ENCODE measurements at places on chromosomes 7 and 10.

DNA sequence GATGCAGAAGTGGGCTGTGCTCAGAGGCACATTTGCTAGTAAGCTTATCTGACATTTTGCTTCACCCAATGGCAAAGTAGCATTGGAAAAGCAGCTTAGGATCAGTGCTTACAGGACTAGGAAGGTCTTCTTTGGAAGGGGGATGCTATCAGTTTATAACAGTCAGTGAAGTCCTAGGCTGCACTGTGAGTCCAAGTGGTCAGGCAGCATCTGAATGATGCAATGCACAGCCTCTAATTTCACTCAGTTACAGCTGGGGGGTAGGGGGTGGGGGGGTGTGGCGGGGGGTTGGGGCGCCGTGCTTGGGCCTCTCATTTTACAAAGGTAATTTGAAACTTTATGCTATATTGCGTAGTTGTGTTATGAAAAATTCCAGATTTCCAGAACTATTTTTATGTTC is 652.3 kb upstream of the MGMT start:
- DNase-seq = no peak

DNA sequence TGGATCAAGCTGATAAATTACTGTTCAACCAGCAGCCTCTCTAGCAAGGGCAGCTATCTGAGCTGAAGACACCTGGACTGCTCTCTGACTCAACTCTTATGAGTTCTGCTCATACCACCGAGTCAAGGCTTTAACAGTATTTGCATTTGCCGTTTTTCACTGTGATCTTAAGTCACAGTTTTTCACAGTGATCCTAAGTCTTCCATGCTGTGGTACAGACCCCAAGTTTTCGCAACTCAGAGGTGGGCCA is 31.3 kb downstream of the PIP4K2A start:
- DNase-seq = no peak

GRCh38 chr7:44537442-44537841 is 3.7 kb downstream of the NPC1L1 start:
- no peak for DNase-seq

GRCh38 chr7:150514748-150515222 is at the start of gene GIMAP7:
TSS of gene GIMAP7 (plus strand) at chr7:150514872. CDS start at chr7:150519975, 5,103 bp downstream.
- DNase-seq = no peak

GRCh38 chr10:102984086-102984485 is 66.0 kb downstream of the CNNM2 start:
- no peak for DNase-seq

DNA sequence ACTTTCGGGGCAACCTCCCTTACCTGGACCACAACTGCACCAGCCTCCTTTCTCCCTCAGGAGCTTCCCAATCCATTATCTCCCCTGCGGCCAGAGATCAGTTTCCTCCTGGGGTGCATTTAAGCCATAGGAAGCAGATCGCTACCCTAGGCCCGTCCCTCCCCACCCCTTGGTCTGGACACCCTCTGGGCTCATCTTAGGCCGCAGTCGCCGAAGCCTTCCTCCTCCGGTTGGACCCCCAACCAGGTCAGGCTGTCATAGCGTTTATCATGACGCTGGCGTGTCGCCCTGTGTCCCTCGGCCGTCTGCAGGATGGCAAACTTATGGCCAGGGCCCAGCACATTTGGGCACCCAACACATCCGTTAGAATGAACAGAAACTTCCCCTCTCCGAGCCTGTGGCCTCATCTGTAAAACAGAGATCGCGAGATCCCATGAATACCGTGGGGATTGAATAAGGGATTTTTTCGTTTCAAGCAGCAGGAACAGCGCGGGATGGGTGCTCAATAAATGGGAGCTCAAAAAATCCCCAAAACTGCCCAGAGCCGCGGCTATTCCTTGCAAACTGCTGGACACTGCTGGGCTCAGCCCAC is 669 bp upstream of the AP5Z1 start:
- DNase-seq = no peak

DNA sequence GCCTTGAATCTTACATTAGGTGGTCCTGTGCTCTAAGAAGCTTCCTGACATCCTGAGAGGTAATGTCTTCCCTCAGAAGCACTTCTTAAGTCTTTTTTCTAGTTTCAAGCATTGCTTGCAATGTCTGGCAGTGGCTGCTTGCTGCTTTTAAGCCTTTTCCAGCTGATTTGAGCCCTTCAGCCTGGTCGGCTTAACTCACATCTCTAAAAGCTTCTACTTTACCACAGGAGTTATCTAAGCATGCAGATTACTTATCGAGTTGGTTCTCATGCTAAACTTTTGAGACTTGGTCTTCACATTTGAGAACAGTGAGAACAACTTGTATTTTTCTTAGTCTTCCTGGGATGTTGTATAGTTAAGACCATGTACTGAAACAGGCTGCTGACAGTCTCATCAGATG is 3.9 kb downstream of the LRMDA start:
- DNase-seq = no peak

GRCh38 chr7:8261711-8262695 is at the start of gene ICA1:
TSS of gene ICA1 (minus strand) at chr7:8262167. CDS start at chr7:8235926, 26,241 bp downstream.
- DNase-seq = peak; percentile 82

GRCh38 chr10:72523932-72524396 is 101.9 kb downstream of the MICU1 start:
- no peak for DNase-seq

Measured in DMS153 (cell line).